HFFc6 (cell line): ENCODE measurements at places on chromosomes 16 and 17.

GRCh38 chr17:48787828-48788227, 29.2 kb downstream of the TTLL6 start:
- no peak for DNase-seq

- DNase-seq: no peak
Observed at GRCh38 chr17:17059301-17059890, 17.1 kb downstream of the MPRIP start.

DNA sequence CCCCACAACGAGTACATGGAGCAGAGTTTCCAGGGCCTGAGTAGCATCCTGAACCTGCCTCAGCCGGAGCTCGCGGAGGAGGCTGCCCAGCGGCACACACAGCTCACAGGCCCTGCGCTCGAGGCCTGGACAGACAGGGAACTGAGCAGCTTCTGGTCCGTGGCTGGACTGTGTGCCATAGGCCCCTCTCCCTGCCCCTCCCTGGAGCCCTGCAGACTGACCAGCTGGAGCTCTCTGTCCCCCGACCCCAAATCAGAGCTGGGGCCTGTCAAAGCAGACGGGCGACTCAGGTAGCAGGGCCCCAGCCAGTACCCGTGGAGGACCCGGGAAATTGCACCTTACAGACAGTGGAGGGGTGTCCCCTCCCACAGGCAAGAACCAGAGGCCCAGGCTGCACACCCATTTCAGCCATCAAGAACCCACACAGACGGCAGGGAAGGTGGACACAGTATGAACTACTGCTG, 13.0 kb downstream of the MRPL27 start:
- no peak for DNase-seq

DNA sequence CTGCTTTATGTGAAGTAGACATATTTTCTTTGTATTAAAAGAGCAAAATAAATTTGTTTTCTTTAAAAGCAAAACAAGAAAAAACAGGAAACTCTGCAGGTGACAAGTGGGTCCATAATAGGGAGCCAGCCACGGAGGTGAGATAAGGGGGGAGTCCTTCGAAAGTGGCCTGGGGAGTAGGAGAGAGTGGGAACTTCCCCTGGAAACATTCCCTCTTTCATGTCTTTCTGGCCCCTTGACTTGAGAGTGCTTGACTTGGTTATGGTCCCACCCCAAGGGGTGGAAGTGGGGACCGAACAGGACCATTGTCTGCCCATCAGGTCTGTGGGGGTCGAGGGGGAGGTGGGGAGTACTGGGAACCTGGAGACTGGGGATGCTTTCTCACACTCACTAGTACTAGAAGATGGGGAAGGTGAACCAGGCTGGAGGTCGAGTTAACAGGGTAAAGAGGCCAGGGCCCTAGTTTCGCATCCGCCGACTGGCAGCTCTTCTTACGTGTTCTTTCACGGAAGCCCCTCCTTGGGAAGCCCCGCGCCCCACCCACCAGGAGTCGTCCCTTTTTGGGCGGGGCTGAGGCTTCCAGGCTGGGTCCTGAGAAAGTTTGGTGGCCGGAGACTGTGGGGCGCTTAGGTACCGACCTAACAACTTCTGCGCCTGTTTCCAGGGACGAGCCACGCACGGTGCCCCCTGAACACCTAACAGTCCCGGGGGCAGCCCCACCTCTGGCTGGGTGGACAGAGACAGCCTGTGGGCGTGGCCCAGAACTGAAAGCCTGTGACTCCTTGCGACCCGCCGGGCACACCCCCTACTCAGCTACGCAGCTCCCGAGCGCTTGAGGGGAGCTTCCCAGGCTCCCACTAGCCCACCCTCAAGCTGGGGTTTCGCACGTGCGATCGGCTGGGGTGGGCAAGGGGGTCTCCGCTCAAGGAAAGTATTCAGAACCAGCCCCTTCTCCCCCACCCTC, 790 bp downstream of the TRADD start:
- no peak for DNase-seq

GRCh38 chr17:63837962-63838600, 4.4 kb downstream of the SMARCD2 start:
- no peak for DNase-seq

DNA sequence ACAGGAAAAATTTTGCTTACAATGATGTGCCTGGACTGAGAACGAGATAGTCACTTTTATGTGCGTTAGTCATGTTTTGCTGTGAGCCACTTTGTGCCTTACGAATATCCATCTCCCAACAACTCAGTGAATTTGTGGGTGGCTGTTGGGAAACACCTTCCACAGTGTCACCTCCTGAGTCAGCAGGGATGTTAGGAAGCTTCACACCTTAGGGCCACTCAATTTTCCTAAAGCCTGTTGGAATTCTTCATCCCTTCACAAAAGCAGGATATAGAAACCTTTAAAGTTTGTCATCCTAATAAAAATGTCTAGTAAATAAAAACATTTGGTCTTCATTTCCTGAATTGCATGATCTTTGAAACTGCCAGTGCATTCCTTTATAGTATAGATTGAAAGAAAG, 4.3 kb upstream of the KRTAP3-1 start:
- peak; percentile 78 for DNase-seq

DNA sequence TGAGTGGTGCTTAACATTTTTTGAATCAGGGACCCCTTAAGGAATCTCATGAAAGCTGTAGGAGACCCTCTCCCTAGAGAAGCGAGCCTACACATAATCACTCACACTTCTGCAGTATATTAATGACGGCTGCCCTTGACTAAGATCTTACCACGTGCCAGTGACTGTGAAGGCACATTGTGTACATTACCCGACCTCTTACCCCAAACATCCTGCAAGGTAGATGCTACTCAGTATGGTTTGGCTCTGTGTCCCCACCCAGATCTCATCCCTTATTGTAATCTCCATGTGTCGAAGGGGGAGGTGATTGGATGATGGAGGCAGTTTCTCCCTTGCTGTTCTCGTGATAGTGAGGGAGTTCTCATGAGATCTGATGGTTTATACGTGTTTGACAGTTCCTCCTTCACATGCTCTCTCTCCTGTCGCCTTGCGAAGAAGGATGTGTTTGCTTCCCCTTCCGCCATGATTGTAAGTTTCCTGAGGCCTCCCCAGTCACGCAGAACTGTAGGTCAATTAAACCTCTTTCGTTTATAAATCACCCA, 54.2 kb downstream of the RTN4RL1 start:
- no peak for DNase-seq
